Epithelial cell of esophagus (primary cell): ENCODE measurements at places on chromosomes 16 and 17.

DNA sequence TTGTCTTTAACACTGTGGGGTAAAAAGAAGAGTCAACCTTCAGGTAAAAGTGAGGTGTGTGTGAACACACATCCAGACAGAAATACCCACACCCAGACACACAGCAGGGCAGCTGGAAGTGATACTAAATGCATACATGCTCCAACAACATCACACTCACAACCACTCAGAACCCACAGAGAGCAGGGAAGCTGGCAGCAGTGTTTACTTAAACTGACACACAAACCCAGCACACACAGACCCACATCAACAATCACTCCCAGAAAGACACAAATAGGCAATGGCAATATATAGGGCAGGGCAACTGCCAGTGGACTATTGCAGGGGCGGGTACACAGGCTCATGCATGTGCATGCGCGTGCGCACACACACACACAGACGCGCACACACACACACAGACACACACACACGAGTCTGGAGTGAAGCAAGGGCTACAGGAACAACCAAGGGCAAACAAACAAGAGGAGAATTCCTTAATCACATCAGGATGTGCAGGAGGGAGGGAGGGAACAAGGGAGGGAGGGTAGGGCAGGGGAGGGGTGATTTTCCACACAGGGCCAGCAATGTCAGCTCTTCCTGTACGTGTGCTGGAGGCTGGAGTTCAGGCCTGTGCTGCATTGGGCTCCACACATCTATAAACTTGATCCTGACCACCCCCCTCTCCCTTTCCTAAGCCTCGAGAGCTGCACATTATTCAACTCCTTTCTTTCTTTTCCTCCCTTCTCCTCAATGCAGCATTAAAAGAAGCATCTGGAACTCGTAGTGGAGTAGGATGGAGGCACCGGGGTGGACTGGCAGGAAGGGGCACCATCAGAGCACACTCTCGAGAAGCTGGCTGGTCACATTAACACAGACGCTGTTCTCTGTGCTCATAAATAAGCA lies 30.1 kb downstream of the HIC1 start:
- peak; percentile 66 for DNase-seq

- no peak for DNase-seq
These were observed 167.2 kb upstream of the CDH11 start for GRCh38 chr16:65289022-65289421.

DNA sequence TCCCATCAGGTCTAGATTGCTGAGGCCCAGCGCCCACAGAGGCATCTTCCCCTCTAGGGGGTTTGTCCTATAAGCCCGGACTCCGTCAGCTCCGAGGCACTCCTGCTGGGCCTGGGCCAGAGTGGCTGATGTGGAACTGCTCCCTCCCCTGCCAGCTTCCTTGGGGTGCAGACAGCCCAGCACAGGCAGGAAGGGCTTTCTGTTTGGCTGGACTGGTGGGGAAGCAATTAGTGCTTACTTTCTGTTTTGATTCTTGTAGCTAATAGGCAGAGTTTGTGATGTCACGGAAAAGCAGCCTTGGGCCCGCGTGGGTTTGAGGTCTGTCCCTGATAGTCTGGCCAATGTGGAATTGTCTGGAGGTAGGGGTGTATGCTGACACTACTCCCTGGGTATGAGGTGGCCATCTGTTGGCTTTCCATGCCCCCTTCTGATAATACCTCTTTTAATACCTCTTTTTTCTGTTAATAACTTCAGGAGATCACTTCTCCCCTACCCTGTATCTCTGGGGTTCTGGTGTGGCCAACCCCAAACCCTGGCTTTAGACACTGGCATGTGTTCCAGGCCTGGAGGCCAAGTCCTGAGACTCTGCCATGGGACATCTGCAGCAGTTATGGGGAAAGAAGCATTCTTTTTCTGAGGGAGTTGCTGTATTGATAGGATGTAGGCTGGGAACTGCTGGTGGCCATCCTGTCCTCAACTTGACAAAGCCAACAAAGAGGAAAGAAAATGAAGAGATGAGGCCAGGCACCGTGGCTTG lies 190.9 kb downstream of the RAB11FIP4 start:
- DNase-seq = no peak

DNA sequence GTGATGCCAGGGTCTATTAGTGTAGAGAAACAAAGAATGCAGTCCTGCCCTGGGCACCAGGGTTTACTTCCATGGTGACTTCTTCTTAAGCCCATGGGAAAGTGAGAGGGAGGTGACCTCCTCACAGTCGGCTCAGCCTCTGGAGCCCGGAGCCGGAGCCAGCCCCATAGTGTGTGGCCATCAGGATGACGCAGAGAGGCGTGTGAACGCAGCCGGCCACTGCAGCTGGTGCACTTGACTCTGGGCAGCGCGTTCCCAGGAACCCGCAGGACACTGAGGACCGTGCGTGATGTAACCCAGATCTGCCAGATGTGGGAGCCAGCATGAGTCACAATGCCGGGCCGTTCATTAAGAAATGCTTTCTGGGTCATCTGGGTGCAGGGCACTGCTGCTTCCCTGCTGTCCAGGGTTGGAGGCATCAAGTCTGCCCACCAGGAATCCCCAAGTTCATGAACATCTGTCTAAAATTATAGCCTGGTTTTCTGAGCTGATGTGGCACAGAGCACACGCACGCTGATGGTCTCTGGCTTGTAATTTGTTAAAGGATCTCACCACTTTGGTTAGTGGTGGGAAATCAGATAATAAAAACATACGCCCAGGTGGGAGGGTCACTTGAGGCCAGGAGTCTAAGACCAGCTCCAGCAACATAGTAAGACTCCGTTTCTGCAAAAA lies 114.1 kb downstream of the PITPNC1 start:
- DNase-seq = peak; percentile 67
